Cardiac ventricle fibroblast (primary cell): ENCODE measurements at places on chromosomes 5 and 9. TPM values are rescaled to one million over a fixed set of nuclear protein-coding genes. Genes with fewer than 3 reads are reported as not detected.

The FCN2 gene
- total RNA-seq = not detected in 2 replicates

The GRXCR2 gene
- total RNA-seq = not detected in 2 replicates

The S100Z gene
- not detected in 2 replicates for total RNA-seq

The SLC27A6 gene
- total RNA-seq = 1.6 TPM in 1 of 2 replicates, not detected in the other

The PCDHGB7 gene
- total RNA-seq = 19.9 and 21.6 TPM in 2 replicates
